ENCODE measurements at places on chromosomes 7 and 10.

- peak; percentile 34 for DNase-seq
Observed at GRCh38 chr7:1872191-1873069, 202.4 kb downstream of the ELFN1 start.

DNA sequence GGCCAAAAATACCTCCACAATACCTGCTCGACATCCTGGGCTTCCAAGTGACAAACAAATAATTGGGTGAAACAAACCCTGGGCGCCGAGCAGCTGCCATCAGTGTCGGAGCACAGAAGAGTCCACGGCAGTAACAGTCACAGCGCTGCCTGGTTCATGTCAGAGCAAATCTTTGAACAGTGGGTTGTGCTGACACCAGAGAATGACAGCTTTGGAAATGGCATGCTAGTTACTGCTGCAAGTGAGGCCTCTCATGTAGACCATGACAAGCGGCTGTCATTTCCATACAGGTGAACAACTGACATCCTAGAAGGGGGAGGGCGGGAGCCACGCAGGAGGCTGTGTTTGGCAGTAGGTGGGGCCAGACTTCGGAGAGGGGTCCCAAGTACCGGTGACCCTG, 420.5 kb upstream of the GALNT17 start:
- no peak for DNase-seq

DNA sequence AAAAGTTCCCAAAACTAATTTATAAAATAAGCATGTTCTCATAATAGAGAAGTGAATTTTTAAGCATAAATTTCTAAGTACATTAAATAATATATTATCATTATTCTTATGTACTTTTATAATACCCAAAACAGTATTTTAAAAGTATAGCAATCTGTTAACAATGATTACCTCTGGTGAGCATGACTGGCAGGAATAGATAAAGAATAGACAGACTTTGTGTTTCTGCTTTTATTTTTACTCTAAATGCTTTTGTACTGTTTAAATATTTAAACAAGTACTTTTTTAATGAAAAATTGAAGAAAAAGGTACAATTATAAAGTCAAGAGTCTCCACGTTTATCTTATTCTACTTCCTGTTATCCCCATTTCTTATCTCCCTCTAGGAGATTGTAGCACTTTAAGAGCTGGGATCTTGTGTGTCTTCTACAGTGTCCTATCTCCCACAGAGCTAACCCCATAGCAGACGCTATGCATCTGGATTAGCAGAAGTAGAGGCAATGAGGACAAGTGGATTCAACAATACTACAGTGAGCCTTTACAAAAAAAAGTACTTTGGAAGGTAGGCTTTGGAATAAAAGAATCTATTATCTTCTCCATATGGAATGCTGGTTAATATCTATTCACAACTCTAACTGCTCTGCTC, 42.9 kb downstream of the IDE start:
- no peak for DNase-seq

- no peak for DNase-seq
Observed at GRCh38 chr7:101299511-101300464, 21.8 kb downstream of the IFT22 start.

GRCh38 chr10:113449006-113449695, 103.7 kb upstream of the HABP2 start:
- no peak for DNase-seq

DNA sequence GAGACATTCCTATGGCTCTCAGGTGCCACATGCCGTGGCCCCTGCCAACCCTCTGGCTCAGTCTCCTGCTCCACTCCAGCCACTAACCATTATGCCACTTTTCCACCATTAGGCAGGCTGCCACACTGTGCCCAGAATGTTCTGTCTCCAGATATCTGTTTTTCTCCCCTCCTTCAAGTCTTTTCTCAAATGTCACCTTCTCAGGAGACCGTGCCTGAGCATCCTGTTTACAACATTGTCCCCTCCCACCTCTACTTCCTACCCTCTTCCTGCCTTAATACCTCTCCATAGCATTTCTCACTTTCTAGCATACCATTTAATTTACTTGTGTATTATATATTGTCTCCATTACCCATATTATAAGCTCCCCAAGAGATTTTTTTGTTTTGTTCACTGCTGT, 162.5 kb upstream of the LYZL2 start:
- no peak for DNase-seq

GRCh38 chr10:132104471-132105301, 38.9 kb downstream of the JAKMIP3 start:
- DNase-seq = no peak

DNA sequence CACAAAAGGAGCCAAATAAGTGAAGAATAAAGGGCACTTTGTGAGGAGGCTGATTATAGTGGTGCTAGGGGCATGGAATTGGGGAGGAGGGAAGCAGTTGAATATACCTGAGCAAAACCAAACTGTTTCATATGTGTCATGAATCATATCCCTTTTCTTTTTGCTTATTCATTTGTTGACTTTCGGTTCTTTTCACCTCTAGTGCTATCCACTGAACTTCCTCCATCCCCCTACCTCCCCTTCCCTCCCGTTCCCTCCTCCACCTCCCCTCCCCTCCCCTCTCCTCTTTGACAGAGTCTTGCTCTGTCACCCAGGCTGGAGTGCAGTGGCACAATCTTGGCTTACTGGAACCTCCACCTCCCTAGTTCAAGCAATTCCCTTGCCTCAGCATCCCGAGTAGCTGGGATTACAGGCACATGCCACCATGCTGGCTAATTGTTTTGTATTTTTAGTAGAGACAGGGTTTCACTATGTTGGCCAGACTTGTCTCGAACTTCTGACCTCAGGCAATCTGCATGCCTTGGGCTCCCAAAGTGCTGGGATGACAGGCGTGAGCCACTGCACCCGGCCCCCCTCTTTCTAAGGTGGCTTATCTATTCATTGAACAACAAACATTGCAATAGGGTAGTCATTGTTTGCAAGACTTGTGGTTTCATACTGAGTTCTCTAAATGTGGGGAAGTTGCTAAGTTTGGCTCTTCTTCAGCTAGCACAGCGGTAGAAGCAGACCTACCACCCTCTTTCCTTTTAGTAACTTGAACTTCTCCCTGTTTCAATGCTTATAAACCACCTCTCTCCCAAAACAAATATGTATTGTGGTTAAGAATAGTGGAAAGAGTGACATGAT, 150.4 kb upstream of the PRPS1L1 start:
- no peak for DNase-seq

DNA sequence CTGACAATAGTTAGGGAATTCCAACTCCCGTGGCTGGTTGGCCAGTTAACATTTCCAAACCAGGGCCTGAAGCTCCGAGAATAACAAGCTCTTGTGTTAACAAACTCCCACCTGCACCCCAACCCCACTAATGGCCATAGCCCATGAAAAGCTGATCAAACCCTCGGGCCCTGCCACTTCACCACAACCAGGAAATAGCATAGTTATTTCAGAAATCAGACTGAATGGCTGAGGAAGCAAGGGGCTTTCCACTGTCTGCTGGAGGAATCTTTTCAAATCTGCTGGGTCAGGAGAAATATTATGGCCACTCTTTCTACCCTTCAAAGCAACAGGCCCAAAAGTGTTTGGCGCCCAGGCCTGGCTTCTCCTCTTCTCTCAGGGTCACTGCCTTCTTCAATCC, 145.6 kb downstream of the GLCCI1 start:
- DNase-seq = no peak

DNA sequence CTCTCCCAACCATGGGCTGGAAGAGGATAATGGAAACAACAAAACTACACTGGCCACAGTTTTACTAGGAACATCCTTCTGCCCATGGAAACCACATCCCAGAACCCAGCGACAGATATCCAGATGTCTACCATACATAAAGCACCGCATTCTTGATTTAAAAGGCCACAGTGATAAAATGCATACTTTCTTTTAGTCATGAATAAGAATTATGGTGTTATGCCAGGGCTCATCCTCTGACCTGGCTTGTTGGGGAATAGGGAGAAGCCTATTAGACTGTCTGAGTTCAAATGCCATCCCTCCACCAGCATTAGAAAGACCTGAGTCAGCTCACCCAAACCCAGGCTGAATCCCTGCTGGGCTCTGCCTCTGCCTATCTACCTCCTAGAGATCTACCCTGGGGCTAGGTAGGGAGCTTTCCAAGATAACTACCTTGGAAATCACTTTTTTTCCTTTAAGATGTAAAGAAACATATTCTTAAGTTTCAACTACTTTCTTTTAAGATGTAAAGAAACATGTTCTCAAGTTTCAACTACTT, 5.2 kb downstream of the ABCA13 start:
- no peak for DNase-seq

- peak; percentile 38 for DNase-seq
Observed at GRCh38 chr10:11869743-11870460, 46.7 kb downstream of the PROSER2 start.

DNA sequence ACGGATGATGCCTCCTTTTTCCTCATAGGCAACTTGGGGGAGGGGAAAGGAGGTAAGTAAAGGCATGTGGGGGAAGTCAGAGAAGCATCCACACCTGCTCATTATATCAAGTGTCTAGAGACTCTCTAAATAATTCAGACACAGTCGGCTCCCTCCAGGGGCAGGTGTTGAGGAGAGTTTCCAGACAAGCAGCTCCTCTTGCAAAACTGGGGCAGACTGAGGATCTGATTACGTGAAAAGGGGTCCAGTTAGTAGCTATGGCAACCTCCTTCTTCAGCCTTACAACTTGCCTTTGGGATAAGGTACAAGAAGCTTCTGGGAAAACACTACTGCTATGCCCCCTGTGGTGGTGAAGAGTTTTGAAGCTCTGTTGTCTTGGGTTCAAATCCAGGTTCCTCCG, 39.0 kb upstream of the SORBS1 start:
- DNase-seq = no peak

DNA sequence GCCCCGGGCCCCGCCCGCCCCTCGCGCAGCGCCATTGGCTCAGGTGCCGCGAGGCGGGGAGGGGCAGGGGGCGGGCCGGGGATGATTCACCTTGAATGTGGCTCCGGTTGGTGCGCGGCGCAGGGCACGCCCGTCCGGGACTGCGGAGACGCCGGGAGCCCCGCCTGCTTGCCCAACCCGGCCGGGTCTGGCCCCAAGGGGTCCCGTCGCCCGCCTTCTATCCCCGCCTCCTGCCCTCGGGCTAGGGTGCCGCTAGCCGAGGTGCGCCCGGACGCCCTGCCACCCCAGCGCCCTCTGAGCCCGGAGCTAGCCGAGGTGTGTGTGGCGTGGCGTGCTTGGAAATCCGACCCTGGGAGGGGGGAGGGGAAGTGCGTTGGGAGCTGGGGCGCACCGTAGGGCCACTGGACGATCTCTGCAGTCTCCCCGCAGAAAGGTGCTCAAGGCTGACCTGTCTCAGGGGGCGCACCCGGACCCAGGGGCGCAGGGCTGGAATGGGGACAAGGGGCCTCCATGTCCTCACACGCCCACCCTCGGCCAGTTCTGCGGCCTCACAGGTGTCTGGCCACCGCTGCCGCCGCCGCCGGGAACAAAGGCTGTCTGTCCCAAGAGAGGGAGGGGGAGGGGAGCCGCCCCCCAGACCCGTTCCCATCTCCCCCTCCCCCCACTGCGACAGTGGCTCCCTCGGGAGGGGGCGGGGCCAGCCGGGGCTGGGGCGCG, 168.9 kb downstream of the NRF1 start:
- no peak for DNase-seq

DNA sequence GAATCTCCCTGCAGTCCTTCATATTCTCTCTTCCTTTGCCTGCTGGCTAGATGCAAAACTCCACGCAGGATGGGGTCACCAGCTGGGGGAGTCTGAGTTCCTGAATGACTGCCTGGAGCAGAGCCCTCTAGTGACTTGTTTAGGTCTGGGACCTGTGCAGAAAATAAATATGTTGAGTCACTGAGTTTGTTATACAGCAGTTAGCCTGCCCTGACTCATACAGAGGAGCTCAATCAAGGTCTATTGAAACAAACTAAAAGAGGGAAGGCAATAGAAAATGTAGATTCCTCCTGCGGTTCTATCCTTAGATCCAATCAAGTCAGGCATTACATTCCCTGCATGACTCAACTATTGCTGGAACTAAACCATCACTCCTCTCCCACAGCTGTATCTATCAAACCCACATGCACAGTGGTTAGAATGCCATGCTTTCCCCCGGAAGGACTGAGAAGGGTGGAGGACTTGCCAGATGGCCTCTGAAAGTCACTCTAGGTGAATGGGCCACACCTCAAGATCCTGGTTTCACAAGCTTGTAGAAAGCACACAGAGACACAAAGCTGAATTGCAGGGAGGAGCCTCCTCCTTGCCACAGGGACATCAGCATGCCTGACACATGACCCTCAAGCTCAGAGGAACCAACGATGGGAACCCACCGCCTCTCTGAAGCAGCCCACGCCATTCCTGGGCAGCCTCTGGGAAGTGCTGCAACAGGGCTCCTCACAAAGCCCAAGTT, 73.9 kb downstream of the SH3PXD2A start:
- DNase-seq = no peak

DNA sequence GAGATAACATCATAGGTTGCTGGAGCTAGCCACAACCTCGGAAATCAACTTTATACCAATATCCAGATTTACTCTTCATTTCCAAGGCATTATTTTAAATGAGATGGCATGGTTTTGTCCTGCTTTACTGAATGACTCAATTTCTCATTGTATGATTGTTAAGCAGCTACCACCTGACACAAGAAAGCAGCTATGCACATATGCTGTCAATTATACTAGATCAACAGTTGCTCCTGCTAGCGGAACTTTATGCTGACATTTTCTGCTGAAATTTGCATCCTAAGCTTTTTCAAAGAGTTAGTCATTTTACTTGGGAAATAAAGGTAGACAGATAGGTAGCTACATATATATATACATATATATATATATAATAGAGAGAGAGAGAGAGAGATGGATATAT, 8.9 kb upstream of the CH25H start:
- DNase-seq = no peak

DNA sequence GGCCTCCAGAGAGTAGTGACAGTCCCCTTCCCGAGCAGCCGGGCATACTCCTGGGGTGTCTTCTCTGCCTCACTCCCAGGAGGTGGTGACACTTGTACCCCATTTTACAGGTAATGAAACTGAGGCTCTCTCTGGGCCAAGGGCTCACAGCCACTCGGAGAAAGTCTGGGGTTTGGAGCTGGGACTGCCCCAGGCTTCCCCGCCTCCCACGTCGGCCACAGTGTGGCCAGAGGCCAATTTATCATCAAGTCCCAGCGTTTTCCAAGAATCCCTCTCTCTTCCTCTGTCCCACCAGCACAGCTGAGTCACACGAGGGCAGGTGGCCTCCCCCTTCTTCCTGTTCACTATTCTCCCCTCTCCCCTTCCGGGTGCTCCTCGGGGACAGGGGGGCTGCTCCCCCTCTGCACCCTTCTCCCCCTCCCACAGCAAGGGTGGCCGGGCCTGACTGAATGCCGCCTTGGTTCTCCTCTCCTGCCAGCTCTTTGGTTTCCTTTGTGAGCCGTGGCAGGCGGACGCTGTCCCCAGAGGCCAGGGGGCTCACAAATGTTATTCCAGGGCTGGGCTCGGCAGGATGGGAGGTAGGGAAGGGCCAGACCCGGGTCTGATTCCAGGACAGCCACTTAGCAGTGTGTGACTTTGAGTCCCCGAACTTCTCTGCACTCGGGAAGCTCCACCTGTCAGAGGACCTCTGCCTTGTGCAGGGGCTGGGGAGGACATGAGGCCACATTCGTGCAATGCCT, 17.7 kb downstream of the CLIP2 start:
- DNase-seq = no peak

DNA sequence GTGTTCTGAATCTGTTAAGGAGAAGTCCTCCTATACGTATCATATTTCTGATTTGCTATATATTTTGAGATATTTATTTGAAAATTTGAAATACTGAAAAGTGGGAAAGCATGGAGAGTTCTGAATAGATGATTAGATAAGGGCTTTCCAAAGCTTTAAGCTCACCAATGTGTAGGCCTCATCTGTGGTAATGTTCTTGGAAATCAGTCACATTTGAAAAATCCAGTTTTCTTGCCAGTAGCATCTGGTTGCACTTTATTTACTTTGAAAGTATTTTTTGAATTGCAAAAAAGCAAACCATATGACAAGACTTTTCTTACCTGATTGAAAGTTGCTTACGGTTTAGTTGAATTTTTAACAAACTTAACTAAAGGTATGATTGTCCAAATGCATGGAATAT, 21.7 kb downstream of the ADD3 start:
- no peak for DNase-seq

Measured in cerebellum (tissue), 4 donors.